ENCODE measurements at places on chromosomes 1 and 21.
A peak's percentile ranks its signal among the peaks of the same experiment; 100 is the strongest.

DNA sequence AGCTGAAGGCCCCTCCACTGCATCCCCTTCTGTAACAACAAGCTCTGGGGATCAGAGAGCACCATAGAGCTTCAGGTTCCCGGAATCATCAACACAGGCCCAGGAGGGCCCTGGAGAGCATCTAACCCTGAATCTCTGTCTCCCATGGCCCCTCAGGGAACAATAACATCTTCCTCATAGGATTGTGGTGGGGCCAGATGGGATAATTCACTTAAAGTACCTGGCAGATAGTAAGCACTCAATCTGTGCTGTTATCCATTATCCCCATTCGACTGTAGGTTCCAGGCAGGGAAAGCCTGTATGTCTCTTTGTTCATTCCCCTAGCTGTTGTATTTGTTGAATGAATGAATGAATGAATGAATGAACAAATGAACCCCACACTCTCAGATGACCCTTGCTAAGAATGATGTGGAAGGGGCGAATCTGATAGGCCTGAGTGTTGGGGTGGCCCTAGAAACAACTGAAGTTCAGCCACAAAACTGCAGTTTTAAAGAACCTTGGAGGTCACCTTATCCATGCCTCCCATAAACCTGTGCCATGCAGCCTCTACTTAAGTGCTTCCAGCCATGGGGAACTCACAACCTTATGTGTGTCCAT is 14.5 kb downstream of the LAPTM5 start:
- DNase-seq, result no peak

- peak; percentile 49 for DNase-seq
These were observed 63.4 kb downstream of the CD2 start for GRCh38 chr1:116817582-116818064.

GRCh38 chr1:177275736-177276135 is 105.0 kb downstream of the BRINP2 start:
- DNase-seq, result no peak

- DNase-seq, result no peak
These were observed 711 bp downstream of the GADD45A start for GRCh38 chr1:67685558-67686266.
